D341Med (cell line): ENCODE measurements at places on chromosomes 5 and 9.

- no peak for DNase-seq
Observed at GRCh38 chr5:89028595-89029285, 145.8 kb upstream of the MEF2C start.

- no peak for DNase-seq
Observed at GRCh38 chr5:137587919-137588318, 88.8 kb upstream of the SPOCK1 start.

- no peak for DNase-seq
Observed at GRCh38 chr9:98207606-98208005, 15.2 kb upstream of the CORO2A start.

GRCh38 chr5:140005145-140005591 lies 37.9 kb downstream of the NRG2 start:
- DNase-seq: no peak

DNA sequence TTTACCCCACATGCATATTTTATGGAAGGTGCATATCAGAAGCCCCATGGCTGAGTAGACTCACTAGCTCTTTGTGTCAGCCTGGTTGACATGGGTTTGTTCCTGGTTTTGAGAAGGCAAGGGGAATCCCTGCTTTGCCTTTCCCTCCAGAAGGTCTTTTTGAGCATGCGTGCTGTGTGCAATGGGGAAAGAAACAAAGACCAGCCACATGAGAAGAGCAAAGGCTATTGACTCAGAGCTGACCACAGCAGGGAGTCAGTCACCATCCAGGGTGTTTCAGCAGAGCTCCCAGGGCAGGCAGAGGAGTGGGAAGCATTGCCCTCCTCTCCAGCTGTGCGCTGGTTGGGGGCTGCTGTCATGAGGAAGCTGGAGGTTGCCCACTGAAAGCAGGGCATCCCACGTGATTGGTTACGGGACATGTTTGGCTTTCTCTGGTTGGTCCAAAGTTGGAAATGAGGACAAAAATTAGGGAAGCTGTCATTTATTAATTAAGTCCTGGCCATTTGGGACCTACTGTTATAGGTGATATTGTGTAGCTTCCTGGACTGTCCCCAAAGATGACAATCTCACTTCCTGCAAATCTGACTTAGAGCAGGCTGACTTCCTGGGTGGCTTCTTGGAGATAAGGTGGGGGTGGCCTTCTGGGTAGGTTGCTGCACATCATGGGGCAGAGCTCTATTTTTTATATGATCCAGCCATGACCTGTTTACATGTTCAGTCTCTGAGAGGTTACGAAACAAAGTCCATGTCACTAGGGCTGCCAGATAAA lies 48.9 kb upstream of the TDRD7 start:
- DNase-seq: no peak

GRCh38 chr9:36074870-36075532 lies 38.3 kb downstream of the RECK start:
- no peak for DNase-seq

DNA sequence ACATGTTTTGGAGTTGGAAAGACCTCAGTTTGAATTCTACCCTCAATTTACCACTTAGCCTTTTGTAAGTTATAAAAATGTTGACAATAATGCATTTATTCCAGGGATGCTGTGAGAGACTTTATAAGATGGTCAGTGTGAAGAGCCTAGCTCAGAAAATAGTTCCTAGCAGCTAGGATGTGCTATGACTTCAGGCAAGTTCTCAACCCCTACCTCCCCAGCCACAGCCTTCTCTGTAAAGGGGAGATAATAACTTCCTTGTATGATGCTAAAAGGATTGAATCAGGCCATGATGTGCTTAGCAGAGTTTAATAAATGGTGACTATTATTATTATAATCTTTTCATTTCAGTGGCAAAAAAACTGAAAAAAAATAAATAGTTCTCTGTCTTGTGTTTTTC lies 77.6 kb downstream of the ALDH1A1 start:
- DNase-seq: no peak

DNA sequence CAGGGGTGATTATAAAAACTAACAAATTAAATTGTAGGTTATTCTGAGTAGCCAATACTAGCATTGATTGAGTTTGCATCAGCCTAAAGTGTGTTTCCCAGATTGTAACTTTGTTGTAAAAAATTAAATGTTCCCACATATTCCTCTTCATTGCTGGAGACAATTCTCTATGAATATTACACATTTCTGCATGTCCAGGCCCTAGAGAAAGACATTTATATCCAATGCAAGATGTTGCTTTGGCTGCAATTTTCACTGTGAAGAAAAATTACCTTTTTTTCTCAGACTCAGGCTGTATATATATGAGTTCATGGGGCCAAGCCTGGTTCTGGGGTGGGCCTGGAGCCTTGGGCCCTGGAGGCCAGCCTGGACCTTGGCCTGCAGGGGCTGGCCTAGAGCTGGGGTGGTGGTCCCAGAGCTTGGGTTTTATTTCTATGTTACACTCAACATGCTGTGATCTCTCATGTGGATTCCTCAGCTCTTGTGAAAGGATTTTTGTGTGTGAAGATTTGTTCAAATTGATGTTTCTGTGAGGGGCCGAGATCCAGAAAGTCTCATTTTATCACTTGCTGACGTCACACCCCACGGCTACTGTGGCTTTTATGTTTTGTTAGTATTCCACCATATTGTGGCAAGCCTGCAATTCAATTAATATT lies 232.5 kb downstream of the SPATA31A1 start:
- peak; percentile 12 for DNase-seq

- DNase-seq: no peak
Observed at GRCh38 chr5:7331131-7331530, 64.8 kb upstream of the ADCY2 start.

- no peak for DNase-seq
Observed at GRCh38 chr9:127767410-127767809, 11.1 kb downstream of the SH2D3C start.

DNA sequence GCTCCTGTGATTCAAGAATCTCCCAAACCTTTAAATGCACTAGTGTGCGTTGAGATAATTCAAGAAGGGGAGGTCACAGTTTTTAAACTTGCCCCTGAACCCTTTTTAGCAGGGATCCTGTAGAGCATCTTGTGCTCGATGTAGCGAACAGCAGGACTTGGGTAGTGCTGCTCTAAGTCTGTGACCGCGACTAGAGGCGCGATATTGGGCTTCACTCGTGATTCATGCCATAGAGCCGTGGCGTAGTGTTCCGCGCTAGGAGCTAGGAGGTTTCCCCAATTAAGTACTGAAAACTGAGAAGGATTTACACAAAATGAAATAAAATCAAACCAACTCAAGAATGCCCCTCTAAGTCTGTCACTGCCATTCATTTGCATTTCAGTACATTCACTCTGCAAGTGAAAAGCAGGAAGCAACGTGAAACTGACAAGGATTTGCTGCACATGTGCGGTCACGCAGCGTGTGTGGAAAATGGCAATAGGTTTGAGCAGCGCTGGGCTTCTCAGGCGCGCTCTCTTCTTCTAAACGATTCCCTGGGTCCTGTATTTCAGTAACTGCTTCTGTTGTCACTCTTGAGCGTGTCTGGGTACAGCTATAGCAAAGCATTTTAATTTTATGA lies 1135.9 kb upstream of the WWC1 start:
- no peak for DNase-seq
